ENCODE measurements at places on chromosomes 2 and 18.

GRCh38 chr18:37251679-37252078, 313.9 kb downstream of the CELF4 start:
- DNase-seq = no peak

DNA sequence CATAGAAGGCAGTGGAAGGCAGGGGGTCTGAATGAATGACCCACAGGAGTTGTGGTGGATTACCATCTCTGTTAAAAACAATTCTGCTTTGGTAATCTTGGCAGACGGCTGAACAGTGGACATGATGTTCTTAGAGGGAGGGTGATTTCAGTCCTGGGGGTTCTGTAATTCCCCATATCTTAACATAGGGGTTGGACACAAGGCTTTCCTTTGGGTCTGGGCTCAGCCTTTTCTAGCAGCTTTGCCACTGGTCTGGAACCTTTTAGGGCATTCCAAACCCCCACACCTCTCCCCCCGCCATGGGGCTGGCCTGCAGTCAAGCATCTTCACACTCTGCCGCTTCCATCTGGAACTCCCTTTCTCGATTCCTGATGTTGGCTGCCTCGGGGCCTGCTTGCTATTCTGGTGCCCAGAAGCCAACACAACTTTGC, 50.3 kb downstream of the RPL37A start:
- no peak for DNase-seq

DNA sequence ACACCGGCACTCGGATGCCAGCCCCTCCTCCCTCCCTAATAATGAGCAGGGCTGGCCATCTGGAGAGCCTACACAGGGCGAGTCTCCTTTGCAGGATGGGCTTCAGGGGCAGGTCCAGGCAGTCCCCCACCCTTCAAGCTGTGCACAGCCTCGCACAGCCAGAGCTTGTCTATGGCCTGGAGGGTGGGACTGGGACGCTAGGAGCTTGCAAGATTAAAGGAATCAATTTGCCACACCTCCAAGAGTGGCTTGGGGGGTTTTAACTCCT, 43.9 kb upstream of the OTOF start:
- DNase-seq = no peak

DNA sequence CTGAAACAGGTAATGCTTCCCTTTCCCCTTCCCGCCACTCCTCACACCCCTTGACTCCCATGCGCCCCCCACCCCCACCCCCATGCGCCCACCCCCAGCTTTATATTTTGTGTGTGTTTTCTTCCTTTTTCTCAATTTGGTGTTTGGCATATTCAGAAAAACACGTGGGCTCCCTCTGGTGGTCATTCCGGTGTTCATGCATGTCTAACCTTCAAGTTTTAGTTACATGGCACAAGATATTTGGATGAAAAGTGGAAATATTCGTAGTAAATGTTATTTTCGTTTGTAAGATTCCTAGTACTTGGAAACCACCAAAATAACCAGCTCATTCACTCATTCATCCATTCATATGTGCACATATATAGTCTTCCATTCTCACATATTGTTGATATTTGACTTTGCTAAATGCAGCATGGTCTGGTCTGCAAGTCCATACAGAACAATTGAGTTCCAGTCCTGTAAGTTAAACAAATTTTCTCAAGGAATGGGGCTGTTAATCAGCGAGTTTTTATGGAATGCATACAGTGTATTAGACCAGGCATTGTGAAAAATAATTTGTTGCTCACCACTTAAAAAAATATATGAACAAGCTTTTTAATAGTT, 143.6 kb upstream of the MAP3K20 start:
- DNase-seq = peak; percentile 79

GRCh38 chr2:240219208-240219890, 78.9 kb upstream of the OTOS start:
- no peak for DNase-seq

GRCh38 chr2:63861220-63861822, 19.6 kb downstream of the UGP2 start:
- peak; percentile 66 for DNase-seq

GRCh38 chr2:100879296-100879695, 59.4 kb downstream of the NPAS2 start:
- DNase-seq = no peak

DNA sequence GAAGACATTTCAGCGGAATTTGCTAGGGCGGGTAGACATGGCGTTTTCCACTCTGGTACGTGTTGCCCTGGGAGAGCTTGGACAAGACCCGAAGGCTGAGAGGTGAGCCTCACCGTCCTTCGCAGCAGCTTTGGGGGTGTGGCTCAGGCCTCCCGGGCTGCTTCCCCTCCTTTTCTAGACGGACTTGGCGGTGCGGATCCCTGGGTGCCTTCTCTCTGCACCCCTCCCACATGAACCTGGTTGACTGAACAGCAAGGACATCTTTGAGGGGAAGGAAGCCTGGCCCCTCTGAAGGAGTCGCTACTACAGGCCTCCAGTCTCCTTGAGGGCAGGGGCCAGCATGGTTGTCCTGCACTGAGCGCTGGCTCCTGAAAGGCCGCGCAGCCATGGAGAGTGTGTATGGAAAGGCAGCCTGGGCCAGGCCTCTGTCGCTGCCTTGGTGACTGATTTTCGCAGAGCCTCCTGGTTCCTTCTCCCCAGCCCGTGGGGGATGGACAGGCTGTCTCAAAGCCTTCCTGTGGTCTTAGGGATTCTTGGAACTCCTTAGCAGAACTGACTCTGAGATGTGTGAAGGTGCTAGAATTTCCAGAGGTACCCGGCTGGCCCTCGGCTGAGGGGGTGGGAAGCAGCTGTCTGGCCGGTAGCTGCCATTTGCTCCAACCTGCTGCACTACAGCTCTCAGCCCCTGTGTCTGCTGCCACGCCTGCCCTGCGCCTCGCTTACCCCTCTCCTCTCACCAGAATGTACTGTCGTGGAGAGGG, 9.9 kb downstream of the CNNM4 start:
- DNase-seq = no peak

- DNase-seq = no peak
Measured at GRCh38 chr2:11404376-11405073, 60.1 kb upstream of the ROCK2 start.

GRCh38 chr2:98505311-98505808, 60.7 kb downstream of the INPP4A start:
- no peak for DNase-seq

DNA sequence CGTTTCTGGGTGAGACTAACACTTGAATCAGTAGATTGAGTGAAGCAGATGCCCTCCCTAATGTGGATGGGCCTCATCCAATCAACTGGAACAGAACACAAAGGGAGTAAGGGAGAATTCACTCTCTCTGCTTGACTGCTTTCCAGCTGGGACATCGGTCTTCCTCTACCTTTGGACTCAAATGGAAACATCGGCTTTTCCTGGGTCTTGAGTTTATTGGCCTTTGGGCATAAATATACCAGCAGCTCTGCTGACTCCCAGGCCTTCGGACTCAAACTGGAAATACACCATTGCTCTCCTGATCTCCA, 311.6 kb downstream of the STK39 start:
- no peak for DNase-seq

GRCh38 chr2:217873371-217873770, 129.4 kb downstream of the TNS1 start:
- DNase-seq = no peak

GRCh38 chr18:12929477-12930083, 18.2 kb upstream of the SEH1L start:
- DNase-seq = no peak

DNA sequence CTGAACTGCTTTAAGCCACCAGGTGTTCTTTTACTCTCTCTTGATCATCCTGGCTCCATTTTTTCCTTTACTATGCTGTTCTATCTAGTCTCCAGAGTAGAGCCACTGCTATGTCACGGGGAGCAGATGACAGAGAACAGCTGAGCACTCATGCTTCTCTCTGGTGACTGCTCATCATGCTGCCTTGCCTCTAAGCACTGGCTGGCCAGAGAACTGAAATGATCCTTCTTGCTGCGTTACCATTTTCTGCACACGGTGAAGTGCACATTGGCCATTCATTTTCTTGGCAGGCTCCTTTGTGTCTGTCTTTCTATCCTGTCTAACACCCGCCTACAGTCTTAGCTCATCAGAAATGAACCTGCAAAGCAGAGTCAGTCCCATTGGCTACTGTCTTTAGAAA, 86.0 kb downstream of the KCTD1 start:
- no peak for DNase-seq

DNA sequence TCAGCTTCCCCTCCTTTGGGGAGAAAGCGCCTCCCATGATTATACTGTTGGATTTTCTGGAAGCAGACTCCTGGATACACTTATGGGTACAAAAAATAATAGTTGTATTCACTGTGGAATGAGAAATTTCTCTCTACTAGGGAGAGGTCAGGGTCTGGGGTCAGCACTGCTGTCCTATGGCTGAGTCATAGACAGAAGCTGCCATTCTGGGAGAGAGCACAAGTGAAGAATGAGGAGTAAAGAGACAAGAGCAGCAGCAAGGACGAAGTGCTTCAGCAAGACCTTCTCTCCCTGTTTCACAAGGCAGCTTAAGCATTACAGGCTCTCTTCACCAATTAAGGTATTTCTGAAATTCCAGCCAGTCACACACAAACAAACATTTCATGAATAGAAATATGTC, 10.1 kb upstream of the UNC80 start:
- DNase-seq = no peak

GRCh38 chr2:185567940-185568339, 170.7 kb upstream of the FSIP2 start:
- DNase-seq = no peak

DNA sequence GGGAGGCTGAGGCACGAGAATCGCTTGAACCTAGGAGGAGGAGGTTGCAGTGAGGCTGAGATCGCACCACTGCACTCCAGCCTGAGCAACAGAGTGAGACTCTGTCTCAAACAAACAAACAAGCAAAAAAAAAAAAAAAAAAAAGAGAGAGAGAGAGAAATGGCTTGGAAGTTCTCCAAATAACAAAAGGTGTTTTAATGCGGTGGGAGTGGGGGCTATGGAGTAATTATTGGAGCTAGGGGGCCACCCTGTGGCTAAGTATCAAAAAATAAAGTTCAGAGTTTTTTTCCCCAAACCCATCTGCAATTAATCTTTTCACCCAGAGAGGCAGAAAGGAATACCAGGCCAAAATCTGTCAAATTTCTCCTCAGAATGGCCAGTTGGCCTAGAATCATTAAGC, 23.0 kb upstream of the CEP68 start:
- DNase-seq = no peak

GRCh38 chr2:54676656-54677055, 46.8 kb upstream of the EML6 start:
- DNase-seq = no peak

DNA sequence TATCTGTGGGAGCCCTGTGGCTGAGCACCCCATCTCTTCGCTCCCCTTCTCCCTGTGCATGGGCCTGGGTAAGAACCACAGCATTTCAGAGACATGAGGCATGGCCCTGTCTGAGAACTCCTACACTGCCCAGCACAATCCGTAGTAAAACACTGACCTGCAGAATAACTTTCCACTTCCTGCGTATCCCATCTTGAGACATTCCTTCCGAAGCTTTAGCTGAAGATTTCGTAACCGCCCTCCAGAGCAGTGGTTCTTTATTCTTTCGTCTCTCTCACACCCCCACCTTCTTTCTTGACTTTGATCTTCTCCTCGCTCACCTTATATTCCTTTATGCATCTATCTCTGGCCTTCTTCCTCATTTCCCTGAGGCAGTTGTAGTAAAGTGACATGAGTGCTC, 381.1 kb downstream of the HRH4 start:
- DNase-seq = no peak

GRCh38 chr2:166417669-166418068, 41.9 kb upstream of the SCN9A start:
- no peak for DNase-seq

All from stimulated activated CD4-positive, alpha-beta T cell treated with anti-CD3 and anti-CD28 coated beads, Interleukin-15, amount 100 ng/mL, for 24 hours (primary cell).